ENCODE measurements at places on chromosomes 12 and 14.

DNA sequence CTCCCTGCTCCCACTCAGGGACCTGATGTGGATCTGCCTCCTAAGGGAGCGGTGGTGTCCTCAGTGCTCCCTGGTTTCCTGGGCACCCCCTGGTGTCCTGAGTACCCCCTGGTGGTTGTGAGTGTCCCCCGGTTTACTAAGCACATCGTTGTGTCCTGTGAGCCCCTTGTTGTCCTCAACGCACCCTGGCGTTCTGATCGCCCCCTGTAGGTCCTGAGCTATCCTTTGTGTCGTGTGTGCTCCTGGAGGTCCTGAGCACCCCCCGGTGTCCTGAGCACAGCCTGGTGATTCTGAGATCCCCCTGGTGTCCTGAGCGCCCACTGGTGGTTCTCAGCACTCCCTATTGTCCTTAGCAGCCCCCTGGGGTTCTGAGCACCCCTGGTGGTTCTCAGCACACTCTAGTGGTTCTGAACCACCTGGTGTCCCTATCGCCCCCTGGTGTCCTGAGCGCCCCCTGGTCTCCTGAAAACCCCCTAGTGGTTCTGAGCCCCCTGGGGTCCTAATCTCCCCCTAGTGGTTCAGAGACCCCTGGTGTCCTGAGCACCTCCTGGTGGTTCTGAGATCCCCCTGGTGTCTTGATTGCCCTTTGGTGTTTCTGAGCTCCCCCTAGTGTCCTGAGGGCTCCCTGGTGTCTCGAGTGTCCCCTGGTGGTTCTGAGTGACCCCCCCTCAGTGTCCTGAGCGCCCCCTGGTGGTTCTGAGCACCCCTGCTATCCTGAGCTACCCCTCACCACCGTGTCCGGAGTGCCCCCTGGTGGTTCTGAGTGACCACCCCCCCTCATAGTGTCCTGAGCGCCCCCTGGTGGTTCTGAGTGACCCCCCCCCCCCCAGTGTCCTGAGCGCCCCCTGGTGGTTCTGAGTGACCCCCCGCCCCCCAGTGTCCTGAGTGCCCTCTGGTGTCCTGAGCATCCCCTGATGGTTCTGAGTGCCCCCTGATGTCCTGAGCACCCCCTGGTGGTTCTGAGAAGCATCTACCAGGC is 615.1 kb downstream of the TMEM121 start:
- DNase-seq: peak; percentile 54

GRCh38 chr12:64173456-64173855 is 48.6 kb downstream of the KICS2 start:
- no peak for DNase-seq

- no peak for DNase-seq
Measured at GRCh38 chr14:73452341-73453186, 5.8 kb downstream of the NUMB start.

DNA sequence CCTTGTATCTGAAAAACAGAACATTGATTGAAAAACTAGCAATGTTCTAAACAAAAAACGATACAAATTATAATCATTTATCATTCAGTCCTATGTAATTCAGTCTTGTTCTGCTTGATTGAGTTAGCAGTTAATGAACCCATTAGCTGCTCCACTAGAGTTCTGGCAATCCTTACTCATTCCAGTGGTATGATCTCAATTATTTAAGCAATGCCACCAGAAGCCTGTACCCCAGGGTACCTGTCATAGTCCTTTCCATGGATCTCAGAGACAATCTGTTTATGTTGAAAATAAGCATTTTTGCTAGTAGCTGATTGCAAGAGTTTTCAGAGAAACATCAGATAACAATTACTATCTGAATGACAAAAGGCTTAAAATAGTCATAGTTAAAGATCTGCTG is 115.9 kb downstream of the UNC79 start:
- no peak for DNase-seq

DNA sequence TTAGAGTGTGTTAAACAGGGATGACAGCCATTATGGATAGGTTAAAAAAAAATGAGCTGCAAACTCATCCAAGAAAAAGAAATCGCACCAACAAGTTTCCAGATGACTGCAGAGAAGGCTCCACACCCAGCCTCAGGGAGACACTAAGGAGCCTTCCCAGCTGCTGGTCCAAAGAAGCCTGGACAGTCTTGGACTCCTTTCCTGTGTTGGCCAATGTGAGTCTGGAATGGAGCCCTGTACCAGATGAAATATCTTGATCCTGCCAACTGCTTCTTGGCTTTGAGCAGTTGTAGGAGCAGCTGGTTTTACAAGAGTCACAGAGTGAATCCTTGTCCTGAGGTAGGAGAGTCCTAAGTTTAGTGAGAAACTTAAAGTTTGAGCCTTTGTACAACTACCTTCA is 44.5 kb downstream of the SLC38A1 start:
- no peak for DNase-seq

GRCh38 chr12:88952562-88952942 is 372.3 kb upstream of the KITLG start:
- DNase-seq: no peak

- no peak for DNase-seq
Measured at GRCh38 chr12:19036673-19037357, 92.7 kb upstream of the PLEKHA5 start.

- peak; percentile 87 for DNase-seq
Measured at GRCh38 chr14:100108042-100108825, 43.0 kb downstream of the EVL start.

DNA sequence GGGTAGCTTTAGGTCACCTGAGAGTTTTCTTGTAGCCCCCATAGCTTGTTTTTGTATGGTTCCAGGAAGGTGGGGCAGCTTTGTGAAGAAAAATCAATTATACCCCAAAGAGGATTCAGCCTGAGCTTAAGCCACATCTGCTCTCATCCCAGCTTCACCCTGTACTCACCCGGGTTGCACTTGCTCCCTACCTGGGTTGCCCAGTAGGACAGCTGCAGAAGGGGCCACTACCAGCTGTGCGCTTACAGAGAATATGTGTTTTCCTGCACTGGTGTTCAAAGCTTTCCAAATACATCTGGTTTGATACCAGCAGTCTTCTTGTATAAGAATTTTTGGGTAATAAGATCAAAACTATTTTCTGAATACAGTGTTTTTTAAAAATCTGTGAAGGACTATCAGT is 3.0 kb upstream of the SLC38A1 start:
- DNase-seq: no peak

DNA sequence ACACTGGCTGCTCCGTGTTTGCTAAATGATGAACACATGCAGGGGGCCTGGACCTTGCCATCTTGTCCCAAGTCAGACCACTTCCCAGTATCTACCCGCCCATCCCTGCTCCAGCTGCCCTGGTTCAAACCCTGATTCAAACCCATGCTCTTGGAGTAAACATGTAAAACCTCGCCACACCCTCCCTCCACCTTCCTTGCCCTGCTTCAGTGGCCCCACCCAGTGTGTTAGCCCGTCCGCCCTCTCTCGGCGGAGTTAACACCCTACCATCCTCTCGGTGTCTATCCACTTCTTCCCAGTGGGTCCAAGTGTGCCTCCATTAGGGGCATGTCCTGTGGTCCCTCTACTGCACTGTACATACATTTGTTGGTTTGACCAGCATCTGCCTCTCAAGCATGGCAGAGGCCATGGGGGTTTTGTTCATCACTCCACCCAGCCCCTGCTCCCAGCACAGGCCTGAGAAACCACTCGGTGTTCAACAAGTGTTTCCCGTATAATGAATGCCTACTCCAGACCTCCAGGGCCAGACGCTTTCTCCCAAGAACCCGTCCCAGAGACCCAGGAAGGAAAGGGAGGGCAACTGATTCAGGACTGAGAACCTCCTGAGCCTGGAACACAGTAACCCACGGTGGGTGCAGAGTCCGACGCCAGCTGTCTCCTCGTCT is 37.1 kb downstream of the P2RX4 start:
- no peak for DNase-seq

DNA sequence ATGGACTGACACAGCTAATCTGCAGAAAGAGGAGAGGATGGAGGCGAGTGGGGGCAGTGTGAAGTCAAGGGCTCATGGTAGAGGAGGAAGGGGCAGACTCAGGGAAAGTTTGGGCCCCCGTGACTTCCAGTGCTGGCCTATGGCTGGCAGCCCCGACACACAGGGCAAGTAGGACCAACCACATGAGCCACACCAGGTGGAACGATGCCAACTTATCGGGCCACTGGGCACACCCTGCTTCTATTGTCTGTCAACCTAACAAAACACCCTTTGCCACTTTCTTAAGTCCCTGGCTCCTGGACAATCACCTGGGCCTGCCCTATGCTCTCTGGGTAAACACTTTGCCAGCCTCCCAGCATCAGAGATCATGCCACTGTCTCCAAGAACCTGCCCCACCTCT is 65.2 kb upstream of the PSMC1 start:
- no peak for DNase-seq

- no peak for DNase-seq
Measured at GRCh38 chr12:16520328-16520727, 85.6 kb downstream of the LMO3 start.

- no peak for DNase-seq
Measured at GRCh38 chr14:22656226-22656625, 12.1 kb upstream of the OR6J1 start.

GRCh38 chr12:64218597-64218996 is 3.5 kb downstream of the KICS2 start:
- DNase-seq: no peak

- no peak for DNase-seq
Measured at GRCh38 chr12:123232472-123232806, 502 bp downstream of the MPHOSPH9 start.

DNA sequence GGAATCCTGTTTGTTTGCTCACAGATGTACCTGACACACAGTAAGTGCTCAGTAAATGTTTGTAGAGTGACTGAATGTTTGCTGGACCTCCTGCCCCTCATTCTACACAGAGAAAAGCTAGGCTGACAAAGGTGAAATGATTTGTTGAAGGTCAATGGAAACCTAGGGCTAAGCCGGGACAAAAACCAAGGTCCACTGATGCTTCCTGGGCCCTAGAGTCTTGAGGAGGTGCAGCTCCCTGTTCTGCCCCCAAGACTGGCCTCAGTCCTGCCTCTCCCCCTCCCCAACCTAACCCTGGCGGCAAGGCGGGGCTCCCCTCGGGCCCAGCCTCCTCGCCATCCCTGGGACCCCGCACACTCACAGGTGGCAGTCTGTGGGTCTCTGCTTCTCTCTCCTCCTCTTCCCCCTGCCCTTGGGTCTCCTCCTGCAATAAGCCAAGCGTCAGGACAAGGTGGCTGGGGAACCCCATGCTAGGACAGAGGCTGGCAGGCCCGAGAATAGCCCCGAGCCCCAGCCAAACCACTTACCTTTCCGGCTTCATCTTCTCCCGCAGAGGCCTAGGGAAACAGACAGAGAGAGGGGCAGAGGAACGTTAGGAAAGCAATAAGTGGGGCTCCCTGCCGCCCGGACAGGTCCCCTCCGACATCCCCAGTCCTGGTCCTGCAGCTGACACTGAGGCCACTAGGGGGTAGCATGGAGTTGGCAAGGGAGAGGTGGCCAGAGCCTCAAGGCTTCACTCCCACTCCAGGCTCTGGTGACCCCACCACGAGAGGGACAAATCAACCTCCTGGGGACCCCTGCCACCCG is 9.3 kb downstream of the PGF start:
- peak; percentile 58 for DNase-seq
